NT2/D1 (cell line): ENCODE measurements at places on chromosomes 2 and 18.

- DNase-seq: no peak
These were observed 598.1 kb upstream of the LRRTM4 start for GRCh38 chr2:78120275-78120674.

DNA sequence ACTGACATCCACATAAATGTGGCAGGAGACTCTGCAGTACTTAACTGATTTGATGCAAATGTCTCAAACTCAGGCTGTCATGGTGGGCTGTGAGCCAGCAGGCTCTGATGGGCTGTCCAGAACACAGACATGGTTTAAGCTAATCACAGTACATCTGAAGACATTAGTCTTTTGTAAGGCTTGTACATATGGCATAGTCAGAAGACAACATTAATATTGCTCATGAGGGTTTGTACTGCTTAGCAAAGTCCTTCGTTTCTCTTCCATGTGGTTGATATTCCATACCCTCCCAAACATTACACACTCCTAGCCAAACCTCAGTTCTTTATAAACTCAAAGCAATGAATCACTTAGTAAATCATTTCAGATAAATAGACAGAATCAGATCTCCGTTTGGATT lies 330.6 kb downstream of the RND3 start:
- no peak for DNase-seq

DNA sequence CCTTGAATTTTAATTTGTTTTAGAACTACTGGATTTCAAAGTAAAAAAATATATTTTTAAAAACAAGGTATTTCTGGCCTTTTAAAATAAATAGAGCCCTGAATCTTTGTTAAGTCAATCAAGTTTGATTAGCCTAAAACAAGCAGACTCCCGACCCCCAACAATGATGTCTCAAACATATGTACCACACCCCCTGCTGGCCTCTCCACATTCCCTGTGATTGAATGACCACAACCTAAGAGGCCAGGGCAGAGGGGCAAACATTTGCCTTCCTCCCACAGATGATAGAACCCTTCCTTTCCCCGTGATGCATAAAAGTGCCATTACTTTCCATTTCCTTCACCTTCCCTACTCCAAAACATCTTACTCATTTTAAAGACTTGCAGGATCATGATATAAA lies 130.9 kb downstream of the STK39 start:
- DNase-seq: peak; percentile 49

- no peak for DNase-seq
These were observed 205.8 kb downstream of the NDUFA10 start for GRCh38 chr2:239819091-239819973.

DNA sequence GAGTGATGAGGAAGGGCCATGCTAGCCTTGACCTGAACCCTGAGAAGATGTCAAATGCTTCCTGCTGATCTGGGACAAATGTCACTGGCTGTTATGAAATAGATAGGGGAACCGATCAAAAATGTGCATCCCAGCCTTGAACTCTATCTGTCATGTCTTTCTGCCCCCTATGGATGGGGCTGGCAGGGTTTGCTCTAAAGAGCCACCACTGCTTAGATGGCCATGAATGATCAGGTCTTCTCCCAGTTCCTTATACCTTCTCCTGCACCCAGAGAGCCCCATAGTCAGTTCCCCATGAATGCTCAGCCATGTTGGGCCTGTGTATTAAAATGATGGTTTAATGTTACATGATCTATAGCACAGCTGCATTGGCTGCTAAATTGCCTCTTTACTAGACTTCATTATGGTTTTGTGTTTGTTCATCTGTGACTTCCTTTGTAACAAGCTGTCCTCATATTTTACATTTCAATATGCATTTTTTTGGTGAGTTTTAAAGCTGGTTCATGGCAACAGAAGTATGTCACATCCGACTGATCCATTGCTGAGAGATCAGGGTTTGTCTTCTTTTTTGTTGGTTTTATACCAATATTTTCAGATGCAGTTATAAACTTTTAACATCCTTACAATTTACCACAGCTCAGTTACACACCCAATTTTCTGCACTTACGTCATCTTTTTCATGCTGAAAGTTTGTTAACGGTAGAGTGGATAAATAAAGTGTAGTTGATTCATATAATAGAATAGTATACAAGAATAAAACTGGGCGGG lies 56.3 kb upstream of the SMAD2 start:
- no peak for DNase-seq

GRCh38 chr2:69159986-69160385 lies 147.0 kb downstream of the ANTXR1 start:
- DNase-seq: no peak

DNA sequence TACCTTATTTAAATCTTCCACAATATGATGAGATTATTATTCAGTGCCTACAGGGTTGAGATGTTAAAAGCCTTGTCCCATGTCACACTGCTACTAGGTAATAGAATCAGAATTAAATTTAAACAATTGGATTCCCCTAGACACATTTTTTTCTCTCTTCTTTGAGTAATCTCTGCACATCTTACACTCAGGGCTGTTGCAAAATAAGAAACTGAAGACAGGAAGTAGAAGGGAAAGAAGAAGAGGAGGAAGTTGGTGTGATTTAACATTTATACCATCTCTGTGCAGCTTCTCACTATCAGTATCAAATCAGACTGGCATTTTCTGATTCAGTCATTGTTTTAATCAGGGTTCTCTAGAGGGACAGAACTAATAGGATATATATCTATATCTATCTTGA lies 677.6 kb downstream of the IRS1 start:
- no peak for DNase-seq

GRCh38 chr2:138071720-138072719 lies 107.7 kb downstream of the HNMT start:
- DNase-seq: peak; percentile 49

- no peak for DNase-seq
These were observed 354.2 kb downstream of the FBXO15 start for GRCh38 chr18:73793386-73793785.

- DNase-seq: no peak
These were observed 621.1 kb downstream of the STK39 start for GRCh38 chr2:167626301-167626700.

GRCh38 chr2:82120654-82121053 lies 1816.1 kb upstream of the LRRTM1 start:
- no peak for DNase-seq

DNA sequence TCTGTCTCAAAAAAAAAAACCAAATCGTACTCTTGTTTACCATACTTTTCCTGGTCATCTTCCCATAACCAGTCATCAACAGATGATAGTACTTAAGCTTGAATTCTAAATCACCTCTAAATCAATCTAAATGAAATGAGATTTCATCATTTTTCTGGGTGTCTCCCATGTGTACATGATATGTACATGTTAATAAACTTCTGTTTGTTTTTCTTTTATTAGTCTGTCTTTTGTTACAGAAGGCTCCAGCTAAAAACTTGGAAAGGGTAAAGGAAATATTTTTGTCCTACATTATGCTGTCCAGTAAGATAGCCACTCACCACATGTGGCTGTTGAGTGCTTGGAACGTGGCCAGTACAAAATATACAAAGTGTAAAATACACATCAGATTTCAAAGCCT lies 78.7 kb upstream of the MSH6 start:
- no peak for DNase-seq

GRCh38 chr2:75707901-75708300 lies 2.8 kb downstream of the GCFC2 start:
- DNase-seq: no peak

GRCh38 chr18:34660572-34660971 lies 49.5 kb upstream of the DTNA start:
- DNase-seq: no peak

GRCh38 chr2:231970461-231970860 lies 8.9 kb downstream of the DIS3L2 start:
- no peak for DNase-seq

GRCh38 chr2:72915320-72915906 lies 1.9 kb upstream of the EMX1 start:
- DNase-seq: no peak

GRCh38 chr2:33321236-33321771 lies 155.1 kb upstream of the RASGRP3 start:
- DNase-seq: no peak

DNA sequence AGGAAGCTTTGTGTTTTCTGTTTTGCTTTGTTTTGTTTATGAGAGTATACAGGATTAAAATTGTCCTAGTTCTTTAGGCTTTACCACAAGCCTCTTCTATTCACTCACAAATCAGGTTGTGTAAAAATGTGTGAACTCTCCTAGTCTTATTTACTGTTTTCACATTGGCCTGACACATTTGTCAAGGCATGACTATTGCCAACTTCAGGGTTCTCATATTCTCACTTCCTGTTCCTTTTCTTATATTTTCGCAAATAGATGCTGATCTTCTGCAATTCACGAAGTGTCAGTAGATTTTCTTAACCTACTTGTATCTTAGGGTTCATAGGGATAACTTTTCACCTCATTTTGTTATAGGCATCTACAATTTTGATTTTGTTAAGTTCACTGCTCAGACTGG lies 67.1 kb downstream of the CCDC102B start:
- no peak for DNase-seq

DNA sequence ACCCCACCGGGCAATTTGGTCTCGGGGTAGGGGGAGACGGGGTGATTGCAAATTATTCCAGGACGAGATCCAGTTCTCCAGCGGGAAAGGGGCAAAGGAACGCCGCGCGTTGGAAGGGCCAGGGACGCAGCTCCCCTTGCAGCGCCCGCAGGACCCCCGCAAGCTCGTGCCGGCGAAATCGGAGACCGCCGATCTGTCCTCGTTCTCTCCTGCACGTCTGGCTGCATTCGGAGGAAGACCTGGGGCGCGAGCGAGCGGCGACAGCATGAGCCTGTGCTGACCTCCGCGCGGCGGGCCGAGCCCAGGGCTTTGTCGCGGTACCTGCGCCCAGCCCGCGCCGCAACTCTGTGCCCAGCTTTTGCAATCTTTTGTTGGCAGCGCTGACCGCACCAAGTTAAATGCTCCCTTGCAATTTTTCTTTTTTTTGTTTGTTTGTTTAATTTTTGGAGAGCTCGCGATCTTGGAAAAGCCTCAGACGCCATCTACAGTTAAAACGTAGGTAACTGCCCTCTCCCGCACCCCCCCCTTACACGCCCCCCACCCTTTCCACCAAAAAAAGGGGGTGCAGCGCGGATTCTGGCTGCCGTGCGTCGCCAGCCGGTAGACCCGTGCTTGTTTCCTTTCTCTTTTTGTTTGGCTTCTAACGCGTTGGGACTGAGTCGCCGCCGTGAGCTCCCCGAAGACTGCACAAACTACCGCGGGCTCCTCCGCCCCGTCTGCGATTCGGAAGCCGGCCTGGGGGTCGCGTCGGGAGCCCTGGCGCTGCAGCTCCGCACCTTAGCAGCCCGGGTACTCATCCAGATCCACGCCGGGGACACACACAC lies 667 bp downstream of the TRIB2 start:
- DNase-seq: no peak

DNA sequence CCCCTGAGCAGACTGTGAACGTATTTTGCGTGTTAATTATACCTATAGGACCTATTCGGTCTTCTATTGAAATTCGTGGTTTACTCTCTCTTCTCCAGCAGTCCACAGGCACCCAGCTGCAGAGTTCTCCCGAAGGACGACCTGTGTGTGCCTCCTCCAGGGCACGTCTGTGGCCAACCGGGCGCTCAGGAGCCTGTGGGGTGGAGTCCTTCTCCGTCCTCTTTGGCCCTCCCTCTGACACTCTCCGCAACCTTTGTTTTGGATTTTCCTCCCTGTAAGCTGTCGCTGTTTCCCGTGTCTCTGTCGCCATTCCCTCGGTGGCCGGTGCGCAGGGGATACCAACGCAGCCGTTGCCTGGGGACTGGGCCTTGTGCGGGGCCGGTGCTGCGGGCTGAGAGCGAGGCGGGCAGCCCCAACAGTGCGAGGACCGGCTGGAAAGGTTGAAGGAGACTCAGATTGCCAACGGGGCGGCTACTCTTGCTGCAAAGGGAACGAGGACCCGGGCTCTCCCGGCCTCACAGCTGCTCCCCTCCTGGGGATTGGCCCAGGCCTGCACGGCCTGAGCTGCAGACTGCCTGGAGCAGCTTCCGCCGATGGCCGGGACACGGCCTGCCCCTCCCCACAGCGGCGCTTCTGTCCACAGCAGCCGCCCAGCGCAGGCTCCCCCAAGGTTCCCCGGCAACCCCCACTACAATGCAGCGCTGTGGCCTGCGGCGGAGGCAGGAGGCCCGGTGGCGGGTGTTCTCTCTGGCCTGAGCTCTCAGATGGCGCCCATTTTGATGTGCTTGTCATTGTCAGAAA lies 221.0 kb downstream of the MTX2 start:
- no peak for DNase-seq

DNA sequence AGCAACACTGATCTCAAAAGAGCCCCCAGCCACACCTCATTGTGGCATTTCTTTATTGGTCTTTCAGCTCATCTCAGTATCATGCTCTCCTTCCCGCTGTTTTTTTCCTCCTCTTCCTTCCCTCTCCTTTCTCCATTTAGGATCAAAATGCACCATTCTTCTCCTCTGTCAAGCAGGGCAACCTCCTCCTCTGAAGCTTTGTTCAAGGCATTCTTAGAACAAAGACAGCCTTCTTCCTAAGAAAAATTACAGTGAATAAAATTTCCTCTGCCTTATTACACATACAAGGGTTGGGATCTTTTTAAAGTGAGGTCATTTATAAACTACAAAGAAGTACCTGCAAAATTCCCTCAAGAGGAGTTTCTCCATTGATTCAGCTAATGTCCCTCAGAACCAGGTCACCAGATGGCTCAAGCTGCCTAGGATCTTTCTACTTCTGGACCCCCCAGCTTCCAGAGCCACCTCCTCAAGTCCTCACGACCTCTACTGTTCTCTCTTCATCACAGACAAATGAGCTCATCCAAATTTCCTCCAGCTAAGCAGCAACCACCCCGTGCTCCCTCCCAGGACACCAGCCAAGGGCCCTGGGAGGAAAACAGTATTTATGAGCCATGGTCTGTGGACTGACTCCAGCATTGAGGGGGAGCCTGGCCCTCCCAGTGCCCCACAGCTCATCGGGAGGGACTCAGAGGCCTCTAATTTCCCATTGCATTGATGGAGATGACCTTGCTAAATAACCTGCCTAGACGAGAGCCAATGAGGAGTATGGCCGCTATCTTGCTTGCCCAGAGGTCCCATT lies 18.0 kb downstream of the SFXN5 start:
- DNase-seq: no peak

- no peak for DNase-seq
These were observed 276.0 kb downstream of the MTX2 start for GRCh38 chr2:176544991-176545956.

GRCh38 chr2:160377204-160377995 lies 116.2 kb downstream of the RBMS1 start:
- DNase-seq: no peak
